SJCRH30 (cell line): ENCODE measurements at places on chromosomes 13 and 19. TPM values are rescaled to one million over a fixed set of nuclear protein-coding genes. Genes with fewer than 3 reads are reported as not detected.

POLR2I gene
- total RNA-seq, result 140 and 153 TPM in 2 replicates

NLRP9 gene
- 0.02 TPM in 1 of 2 replicates, not detected in the other for total RNA-seq

DPF1 gene
- 8.1 and 10.6 TPM in 2 replicates for total RNA-seq

SIGLEC9 gene
- total RNA-seq, result not detected in 2 replicates

PDX1 gene
- not detected in 2 replicates for total RNA-seq

SYNE4 gene
- 0.10 and 0.20 TPM in 2 replicates for total RNA-seq

TPTE2 gene
- total RNA-seq, result not detected in 2 replicates

LSR gene
- 0.59 and 0.96 TPM in 2 replicates for total RNA-seq

GPC6 gene
- 19.5 and 21.1 TPM in 2 replicates for total RNA-seq

OR7D2 gene
- total RNA-seq, result 0.05 and 0.14 TPM in 2 replicates

SAMD1 gene
- total RNA-seq, result 88.1 and 102 TPM in 2 replicates

SRRM5 gene
- total RNA-seq, result 0.10 and 0.12 TPM in 2 replicates

RUBCNL gene
- total RNA-seq, result 1.8 TPM in 2 replicates

CRB3 gene
- total RNA-seq, result not detected in 2 replicates

LILRA6 gene
- total RNA-seq, result not detected in 2 replicates

COMMD6 gene
- total RNA-seq, result 114 and 131 TPM in 2 replicates

F10 gene
- 0.16 and 0.56 TPM in 2 replicates for total RNA-seq

ADGRE3 gene
- not detected in 2 replicates for total RNA-seq

FCAR gene
- total RNA-seq, result not detected in 2 replicates

SIGLEC11 gene
- total RNA-seq, result 2.7 and 4.5 TPM in 2 replicates

KPTN gene
- 4.5 and 5.0 TPM in 2 replicates for total RNA-seq

SLC25A42 gene
- total RNA-seq, result 6.8 and 8.0 TPM in 2 replicates

ZNF497 gene
- 0.45 and 0.73 TPM in 2 replicates for total RNA-seq

ZNF525 gene
- total RNA-seq, result 12.2 and 14.7 TPM in 2 replicates

FNDC3A gene
- total RNA-seq, result 44.6 and 52.4 TPM in 2 replicates

SPC24 gene
- 61.3 and 70.3 TPM in 2 replicates for total RNA-seq

PEG3 gene
- total RNA-seq, result 501 and 545 TPM in 2 replicates

NLRP7 gene
- 0.02 TPM in 1 of 2 replicates, not detected in the other for total RNA-seq

SERP2 gene
- total RNA-seq, result not detected in 2 replicates

OVOL3 gene
- 0.79 and 1.4 TPM in 2 replicates for total RNA-seq

AZU1 gene
- not detected in 2 replicates for total RNA-seq

FIZ1 gene
- 7.9 and 10.3 TPM in 2 replicates for total RNA-seq

RNF113B gene
- not detected in 2 replicates for total RNA-seq

AKT1S1 gene
- total RNA-seq, result 21.7 and 25.2 TPM in 2 replicates

SOX1 gene
- not detected in 2 replicates for total RNA-seq

SULT2A1 gene
- total RNA-seq, result not detected in 2 replicates

VSTM1 gene
- total RNA-seq, result not detected in 2 replicates

ZNF264 gene
- 15.5 and 18.2 TPM in 2 replicates for total RNA-seq

TUBA3C gene
- not detected in 2 replicates for total RNA-seq

PRSS57 gene
- not detected in 2 replicates for total RNA-seq

CAPN12 gene
- not detected in 2 replicates for total RNA-seq

NUDT19 gene
- total RNA-seq, result 21.0 and 21.7 TPM in 2 replicates

ZSCAN5C gene
- total RNA-seq, result not detected in 2 replicates

ZNF730 gene
- 19.6 and 24.9 TPM in 2 replicates for total RNA-seq

GJB2 gene
- not detected in 2 replicates for total RNA-seq

RFXANK gene
- total RNA-seq, result 52.5 and 64.2 TPM in 2 replicates

CFAP97D2 gene
- 0.58 and 0.71 TPM in 2 replicates for total RNA-seq

PABPC3 gene
- 0.10 and 0.14 TPM in 2 replicates for total RNA-seq
